ENCODE measurements at places on chromosomes 5 and 9.

- no peak for DNase-seq
Observed at GRCh38 chr5:178672630-178673029, 45.8 kb upstream of the CLK4 start.

DNA sequence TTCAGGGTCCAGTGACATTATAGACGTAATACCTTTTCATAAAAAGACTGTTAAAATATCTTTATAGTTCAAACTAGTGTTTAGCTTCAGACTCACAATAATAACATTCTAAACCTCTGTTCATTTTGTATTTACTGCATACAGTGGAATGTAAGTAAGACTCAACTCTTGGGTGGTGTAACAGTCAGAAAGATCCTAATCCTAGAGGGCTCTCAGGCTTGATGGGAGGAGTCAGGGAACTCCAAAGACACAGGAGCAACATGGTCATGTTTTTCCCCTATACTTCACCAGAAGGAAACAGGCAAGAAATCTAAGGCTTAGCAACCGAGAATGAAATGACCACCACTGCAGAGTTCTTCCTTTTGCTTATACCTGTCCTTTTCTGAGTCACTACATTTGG, 82.6 kb downstream of the MRPS27 start:
- no peak for DNase-seq

DNA sequence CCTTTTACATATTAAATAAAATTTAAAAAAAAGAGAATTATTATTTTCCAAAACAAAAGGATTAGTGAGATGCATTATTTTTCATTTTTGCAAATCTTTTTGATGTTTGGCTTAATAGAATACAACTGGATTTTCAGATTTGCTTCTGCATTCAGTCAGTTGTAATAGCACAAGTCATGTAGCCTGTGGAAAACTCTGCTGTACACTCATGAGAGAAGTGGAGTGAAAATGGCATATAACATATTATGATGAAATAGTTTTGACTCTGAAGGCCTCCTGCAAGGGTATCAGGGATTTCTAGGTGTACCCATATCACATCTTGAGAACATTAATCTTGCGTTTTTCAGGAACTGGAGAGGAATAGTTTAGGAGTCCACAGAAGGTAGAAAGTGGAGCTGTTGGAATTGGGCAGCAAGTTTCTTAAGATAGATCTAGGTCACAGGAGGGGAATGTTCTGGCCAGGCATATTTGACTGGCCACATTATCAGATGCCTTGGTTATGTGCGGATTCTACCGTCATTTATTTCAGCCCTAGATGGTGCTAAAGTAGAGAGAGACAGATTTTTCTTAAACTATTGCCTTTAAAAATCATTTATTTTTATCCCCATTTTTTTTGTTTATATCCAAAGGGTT, 16.4 kb downstream of the LNPEP start:
- no peak for DNase-seq

DNA sequence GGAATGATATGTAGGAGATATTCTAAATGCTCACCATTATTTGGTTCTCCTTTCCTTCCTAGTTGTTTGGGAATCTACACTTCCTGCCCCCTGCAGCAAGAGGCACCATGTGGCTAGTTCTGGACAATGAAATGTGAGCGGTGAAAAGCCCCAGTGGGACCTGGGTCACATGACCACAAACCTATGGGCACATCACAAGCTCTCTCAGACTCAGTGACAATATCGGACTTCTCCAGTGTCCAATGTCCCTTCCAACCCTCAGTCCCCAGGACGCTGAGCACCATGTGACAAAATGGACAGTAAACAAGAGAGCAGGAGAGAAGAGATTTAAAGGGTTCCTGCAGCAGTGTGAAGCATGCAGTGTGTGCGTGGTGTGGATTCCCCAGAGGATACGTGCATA, 44.6 kb upstream of the FOXE1 start:
- DNase-seq, result no peak

GRCh38 chr5:173963867-173964441, 25.0 kb upstream of the C5orf47 start:
- no peak for DNase-seq

- no peak for DNase-seq
Observed at GRCh38 chr5:109516390-109516789, 106.6 kb upstream of the PJA2 start.

DNA sequence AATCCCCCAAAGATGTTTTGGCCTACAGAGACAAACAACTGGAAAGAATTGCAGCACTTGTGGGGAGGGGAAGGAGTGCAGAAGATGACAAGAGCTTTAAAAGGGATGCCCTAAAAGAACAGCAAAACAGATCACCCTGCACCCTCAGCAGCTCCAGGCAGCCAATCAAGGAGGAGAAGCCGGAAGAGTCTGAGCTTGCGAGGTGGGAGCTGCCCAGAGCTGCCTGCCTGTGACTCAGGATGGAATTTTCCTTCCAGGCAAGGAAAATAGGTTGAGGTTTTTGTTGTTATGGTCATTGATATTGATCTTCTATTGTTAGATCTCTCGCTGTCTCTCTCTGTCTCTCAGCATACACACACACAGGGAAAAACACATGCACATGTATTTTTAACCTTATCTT, 70.3 kb upstream of the MAP1B start:
- DNase-seq, result peak; percentile 31

- no peak for DNase-seq
Observed at GRCh38 chr9:112711050-112711689, 6.7 kb downstream of the INIP start.

DNA sequence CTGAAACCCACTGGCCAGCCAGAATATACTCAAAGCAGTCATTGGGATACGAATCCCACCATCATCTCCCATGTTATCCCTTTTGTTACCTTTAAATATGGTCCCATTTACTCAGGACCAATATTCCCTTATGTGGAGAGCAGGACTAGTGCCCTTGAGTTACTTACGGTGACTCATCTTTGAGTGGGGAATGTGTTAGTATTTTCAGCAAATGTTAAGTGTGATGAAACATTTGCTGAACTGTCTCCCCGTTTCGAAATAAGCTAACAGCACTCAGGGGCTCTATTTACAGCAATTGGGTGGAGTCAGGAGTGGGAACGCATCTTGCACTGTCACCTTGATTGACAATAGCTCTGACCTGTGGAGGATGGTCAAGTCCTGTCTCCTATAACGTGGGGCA, 67.4 kb downstream of the CTSL start:
- no peak for DNase-seq
